Stimulated activated CD8-positive, alpha-beta memory T cell treated with anti-CD3 and anti-CD28 coated beads, Interleukin-15, amount 100 ng/mL, for 1 hour (primary cell): ENCODE measurements at places on chromosomes 4 and X.

DNA sequence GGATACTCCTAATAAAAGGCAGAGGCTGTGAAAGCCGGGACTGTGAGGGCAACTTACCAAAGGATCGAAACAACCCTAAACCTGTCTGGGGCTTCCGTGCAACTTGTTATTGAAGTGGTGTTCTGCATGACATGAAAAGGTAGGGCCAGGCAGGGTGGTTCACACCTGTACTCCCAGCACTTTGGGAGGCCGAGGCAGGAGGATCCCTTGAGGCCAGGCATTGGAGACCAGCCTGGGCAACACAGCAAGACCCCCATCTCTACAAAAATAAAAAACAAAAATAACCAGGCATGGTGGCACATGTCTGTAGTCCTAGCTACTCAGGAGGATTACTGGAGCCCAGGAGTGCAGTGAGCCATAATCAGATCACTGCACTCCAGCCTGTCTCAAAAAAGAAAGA lies 12.3 kb downstream of the CASP3 start:
- no peak for DNase-seq

- no peak for DNase-seq
Observed at GRCh38 chrX:32896088-32896487, 315.3 kb downstream of the DMD start.

- DNase-seq = no peak
Observed at GRCh38 chrX:150983521-150984168, 510 bp downstream of the HMGB3 start.

- DNase-seq = no peak
Observed at GRCh38 chr4:175440786-175441185, 371.3 kb downstream of the GPM6A start.

GRCh38 chrX:129659861-129660260 lies 5.1 kb upstream of the APLN start:
- DNase-seq = no peak

- no peak for DNase-seq
Observed at GRCh38 chr4:155676430-155676825, 9.8 kb downstream of the GUCY1A1 start.

DNA sequence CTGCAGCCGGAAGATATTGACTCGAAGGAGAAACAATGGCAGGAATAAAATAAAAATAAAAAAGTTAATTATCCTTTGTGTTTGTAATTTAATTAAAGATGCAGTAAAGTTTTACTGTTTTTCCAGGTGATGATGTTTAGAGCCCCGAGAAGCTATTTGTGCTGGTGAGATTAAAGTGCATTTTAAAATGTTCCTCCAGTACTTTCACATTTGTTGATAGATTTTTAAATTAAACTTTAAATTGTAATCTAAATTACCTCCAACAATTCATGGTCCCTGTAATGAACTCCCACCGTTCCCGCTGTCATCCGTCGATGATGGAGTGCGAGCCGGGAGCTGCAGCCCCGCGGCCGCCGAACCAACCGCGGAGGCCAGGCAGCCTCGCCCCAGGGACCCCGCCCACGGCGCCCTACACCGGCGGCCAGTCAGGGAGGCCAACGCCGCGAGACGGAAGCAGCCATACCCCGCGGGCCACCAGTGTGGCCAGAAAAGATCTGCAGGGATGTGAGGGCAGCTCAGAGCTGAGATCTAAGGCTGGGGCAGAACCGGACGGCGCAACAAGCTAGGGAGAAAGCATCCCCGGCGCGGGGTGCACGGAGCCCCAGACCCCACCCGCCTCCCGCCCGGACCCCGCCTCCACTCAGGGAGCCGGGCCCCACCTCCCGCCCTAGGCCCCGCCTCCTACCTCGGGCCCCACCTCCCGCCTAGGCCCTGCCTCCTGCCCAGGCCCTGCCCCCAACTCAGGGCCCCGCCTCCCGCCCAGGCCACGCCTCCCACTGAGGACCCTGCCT lies 104.0 kb downstream of the FAM53A start:
- DNase-seq = peak; percentile 88
